ENCODE measurements at places on chromosomes 2 and 18. TPM values are rescaled to one million over a fixed set of nuclear protein-coding genes. Genes with fewer than 3 reads are reported as not detected.

DNA sequence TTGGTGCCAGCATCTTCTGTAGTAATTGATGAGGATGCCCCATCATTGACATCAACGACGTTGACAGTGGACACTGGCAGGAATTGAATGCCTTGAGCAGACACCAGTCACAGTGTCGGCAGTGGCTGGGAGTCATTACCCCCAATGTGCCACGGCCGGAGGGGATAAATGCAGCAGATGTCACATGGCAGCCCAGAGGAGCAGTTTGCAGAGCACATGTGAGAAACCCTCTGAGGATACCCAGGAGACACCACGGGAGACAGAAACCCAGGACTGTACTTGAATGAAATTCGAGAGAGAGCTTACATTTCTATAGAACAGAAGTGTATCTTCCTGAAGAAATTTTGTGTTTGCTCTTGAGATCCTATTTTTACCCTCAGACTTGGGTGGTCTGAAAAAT, 409.1 kb upstream of the TNP1 start:
- no peak for DNase-seq

- no peak for DNase-seq
Observed at GRCh38 chr2:215966951-215967350, 46.4 kb downstream of the MREG start.

FRZB gene
- total RNA-seq, result 5.4 TPM

DNA sequence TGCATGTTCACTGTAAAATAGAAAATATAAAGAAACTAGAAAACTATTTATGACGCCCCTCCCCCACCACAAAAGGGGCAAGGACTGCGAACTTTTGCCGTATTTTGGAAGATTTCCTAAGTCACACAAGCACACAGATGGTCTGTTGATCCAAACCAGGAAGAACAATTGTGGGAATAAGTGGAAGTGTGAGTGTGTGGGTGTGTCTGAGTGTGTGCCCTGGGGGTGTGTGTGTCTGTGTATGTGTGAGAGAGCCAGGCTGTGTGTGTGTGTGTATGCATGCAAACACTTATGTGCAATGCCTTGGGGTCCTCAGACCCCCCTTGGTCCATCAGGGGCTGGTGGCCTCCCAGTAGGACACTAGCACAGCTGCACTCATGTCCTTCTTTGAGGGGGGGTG, 43.1 kb downstream of the HPCAL1 start:
- no peak for DNase-seq
